ENCODE measurements at places on chromosomes 1 and 21.

- DNase-seq = peak; percentile 99
These were observed 12.2 kb downstream of the ADAMTSL4 start for GRCh38 chr1:150561254-150561973.

GRCh38 chr1:159012495-159012894 lies 2.8 kb downstream of the IFI16 start:
- peak; percentile 15 for DNase-seq

DNA sequence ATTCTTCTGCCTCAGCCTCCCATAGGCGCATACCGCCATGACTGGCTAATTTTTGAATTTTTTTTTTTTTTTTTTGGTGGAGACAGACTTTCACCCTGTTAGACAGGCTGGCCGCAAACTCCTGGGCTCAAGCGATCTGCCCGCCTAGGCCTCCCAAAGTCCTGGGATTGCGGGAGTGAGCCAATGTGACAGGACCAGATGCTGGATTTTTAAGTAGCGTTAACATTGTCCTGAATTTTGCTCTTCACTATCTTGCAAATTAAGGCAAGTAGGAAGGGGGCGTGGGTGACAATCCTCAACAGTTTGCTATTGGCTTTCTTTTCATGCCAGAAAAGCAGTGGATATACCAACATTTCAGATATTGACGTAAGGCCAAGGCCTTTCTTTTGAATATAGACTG lies 49.7 kb upstream of the TSNAX start:
- no peak for DNase-seq

- DNase-seq = peak; percentile 18
These were observed 2.8 kb upstream of the HPCAL4 start for GRCh38 chr1:39694026-39694425.

DNA sequence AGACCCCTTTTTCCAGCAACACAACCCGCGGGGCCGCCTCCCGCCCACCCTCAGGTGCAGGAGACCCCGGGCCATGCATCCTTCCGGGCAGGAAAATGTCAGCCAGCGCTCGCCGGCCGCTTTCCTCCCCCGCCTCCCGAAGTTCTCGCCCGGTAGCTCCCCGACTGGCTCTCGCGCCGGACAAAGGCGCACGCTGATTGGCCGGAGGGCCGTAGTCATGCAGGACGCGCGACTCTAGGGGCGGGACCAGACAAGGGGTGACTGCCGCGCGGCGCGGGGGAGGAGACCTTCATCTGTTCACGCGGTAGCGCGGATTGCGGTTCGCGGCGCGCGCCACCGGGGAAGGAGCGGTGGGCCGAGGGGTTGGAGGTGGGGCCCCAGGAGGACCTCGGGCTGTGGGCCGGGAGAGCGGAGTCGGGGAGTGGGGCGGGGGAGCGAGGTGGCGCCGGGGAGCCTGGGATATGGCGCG lies at the start of gene FLVCR1:
FLVCR1 (plus strand) TSS at position 284 of the 469 bp plus-strand sequence; CDS start at position 462, 178 bp downstream.
- DNase-seq = peak; percentile 97

GRCh38 chr1:18197299-18197698 lies 89.7 kb downstream of the IGSF21 start:
- no peak for DNase-seq

- no peak for DNase-seq
These were observed 42.9 kb downstream of the COL18A1 start for GRCh38 chr21:45447821-45448220.

- no peak for DNase-seq
These were observed 54.8 kb downstream of the TMCO4 start for GRCh38 chr1:19744886-19745285.

All from ACHN (cell line).